ENCODE measurements at places on chromosomes 5 and 9.

DNA sequence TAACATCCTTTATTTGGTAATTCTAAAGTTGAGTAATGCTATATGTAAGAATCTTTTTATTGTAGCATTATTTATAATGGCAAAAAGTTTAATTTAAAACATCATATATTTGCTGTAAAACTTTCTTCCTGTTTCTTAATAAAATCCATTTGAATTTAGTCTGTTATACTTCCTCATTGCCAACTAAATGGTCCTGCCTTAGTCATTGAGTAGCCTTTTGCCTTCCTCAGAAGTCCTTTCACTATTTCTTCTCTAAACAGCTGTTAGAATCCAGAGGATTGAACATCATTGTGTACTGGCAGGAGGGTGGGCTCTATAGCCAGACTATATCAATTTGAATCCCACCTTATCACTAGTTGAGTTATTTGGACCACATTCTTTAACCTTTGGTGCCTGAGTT lies 11.0 kb downstream of the SLC44A1 start:
- no peak for DNase-seq

GRCh38 chr5:102772273-102772672 lies 17.2 kb downstream of the PAM start:
- DNase-seq = no peak

DNA sequence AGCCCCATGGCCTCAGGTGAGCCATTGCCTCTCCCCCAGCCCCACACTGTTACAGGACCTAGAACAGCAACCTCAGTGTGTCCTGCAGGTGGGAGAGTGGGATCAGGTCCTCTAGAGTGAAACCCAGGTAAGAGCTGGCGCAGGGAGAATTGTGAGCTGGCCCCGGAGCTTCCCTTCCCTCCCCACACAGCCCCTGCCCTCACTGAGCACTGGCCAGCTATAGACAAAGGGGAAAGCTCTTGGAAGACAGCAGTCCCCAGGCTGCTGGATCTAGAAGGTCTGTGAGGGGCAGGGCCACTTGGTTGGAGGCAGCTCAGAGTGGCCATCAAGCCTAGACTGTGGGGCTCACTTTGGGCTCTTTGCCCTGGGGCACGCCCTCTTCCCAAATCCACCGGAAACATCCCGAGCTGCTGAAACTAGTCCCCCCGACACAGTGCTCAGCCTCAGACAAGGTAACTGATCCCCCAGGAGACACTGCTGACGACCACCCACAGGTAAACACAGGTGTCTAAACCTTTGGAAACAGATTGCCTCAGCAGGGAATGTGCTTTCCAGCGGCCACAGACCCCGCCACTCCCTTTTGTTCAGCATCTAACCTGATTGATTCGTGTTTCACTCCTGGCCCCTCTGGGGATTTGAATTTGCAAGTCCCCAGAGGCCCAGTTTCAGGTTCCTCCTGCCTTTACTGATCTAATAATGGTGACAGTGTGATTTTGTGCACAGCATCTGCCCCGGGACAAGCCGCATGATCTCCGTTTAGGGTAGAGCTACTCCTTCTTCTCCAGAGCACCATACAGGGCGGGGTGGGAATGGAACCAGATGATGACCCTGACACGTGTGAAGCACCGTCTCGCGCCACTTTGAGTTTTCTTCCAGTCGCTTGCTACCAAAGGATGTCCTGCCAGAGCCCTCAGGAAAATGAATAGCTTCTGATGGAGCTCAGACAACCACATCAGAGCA lies 42.2 kb upstream of the ADAMTS2 start:
- DNase-seq = no peak

GRCh38 chr9:116360016-116360415 lies 206.4 kb downstream of the PAPPA start:
- DNase-seq = no peak

- peak; percentile 44 for DNase-seq
Measured at GRCh38 chr5:83608122-83608521, 112.5 kb downstream of the HAPLN1 start.

- no peak for DNase-seq
Measured at GRCh38 chr5:111720333-111720890, 36.6 kb downstream of the NREP start.

- DNase-seq = no peak
Measured at GRCh38 chr9:131840220-131840619, 100.3 kb upstream of the RAPGEF1 start.

- no peak for DNase-seq
Measured at GRCh38 chr9:137853392-137853995, 24.1 kb upstream of the CACNA1B start.

DNA sequence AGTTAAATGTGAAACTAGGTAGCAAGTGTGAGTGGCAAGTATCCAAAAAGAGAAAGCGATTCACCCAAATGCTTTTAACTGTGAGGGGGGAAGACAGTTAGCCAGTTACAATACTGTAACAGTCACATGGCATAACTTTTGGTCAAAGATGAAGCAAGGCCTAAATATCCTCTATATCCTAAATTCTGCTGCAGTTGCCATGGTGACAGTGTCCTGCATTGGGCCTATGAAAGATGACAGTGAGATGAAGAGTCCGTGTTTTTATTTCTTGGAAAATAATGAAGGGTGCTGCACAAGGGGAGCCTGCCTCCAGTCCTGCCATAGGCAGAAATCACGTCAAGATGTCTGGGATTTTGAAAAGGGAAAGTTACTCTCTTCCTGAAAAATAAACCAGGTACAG lies 534.6 kb downstream of the NTRK2 start:
- DNase-seq = no peak

GRCh38 chr5:8686707-8687106 lies 817.8 kb downstream of the MTRR start:
- no peak for DNase-seq

DNA sequence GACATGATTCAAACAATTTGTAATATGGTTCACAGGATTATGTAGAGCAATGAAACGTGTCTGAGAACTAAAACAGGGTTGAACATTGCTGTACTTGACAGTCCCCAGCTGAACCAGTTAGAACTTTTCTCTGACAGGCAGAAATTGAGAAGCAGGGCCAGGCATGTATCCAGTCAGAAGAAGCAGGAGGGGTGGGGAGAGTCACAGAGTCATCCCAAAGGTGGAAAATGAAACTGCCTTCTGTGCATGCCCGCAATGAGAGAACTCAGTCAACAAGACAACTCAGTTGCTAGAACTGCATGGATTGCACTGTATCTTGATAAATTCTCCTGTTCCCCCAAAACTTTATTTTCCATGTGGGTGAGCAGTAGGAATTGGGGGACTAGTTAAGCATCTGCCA lies 72.9 kb upstream of the PRLR start:
- DNase-seq = no peak

GRCh38 chr5:133478199-133478985 lies 133.9 kb downstream of the FSTL4 start:
- no peak for DNase-seq

DNA sequence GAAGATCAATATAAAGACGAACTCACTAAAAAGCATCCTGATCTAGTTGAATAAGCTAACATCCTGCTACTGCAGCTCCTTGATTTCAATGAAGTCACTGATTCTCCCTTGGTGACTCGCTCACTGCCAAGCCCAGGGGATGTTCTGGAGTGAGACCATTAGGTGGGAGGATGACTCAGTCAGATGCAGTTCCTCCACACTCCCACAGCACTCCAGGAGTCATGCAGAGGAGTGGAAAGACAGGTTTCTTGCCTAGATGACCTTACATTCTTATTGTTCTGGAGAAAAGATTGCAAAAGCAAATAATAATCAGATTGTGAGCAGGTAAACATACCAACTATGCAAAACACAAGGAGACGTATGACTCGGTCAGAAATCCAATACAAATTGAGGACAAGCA lies 15.3 kb downstream of the GCNT4 start:
- peak; percentile 48 for DNase-seq

- DNase-seq = no peak
Measured at GRCh38 chr5:45796959-45797553, 100.9 kb upstream of the HCN1 start.

DNA sequence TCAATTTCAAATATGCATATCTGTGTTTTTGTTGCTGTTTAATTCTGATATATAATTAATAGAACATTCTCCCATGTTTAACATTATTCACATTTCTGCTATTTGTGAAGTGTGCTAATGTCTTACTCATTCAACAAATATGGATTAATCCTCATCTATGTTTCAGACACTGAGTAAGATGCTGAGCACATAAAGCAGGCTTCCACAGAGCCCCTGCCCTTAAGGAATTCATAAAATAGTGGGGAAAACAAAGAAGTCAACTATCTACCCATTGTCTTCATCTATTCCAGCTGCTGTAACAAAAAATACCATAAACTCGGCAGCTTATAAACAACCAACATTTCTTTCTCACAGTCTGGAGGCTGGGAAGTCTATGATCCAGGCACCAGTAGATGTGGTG lies 333.3 kb downstream of the SEMA5A start:
- no peak for DNase-seq

- no peak for DNase-seq
Measured at GRCh38 chr9:133003671-133004090, 25.2 kb downstream of the GFI1B start.

DNA sequence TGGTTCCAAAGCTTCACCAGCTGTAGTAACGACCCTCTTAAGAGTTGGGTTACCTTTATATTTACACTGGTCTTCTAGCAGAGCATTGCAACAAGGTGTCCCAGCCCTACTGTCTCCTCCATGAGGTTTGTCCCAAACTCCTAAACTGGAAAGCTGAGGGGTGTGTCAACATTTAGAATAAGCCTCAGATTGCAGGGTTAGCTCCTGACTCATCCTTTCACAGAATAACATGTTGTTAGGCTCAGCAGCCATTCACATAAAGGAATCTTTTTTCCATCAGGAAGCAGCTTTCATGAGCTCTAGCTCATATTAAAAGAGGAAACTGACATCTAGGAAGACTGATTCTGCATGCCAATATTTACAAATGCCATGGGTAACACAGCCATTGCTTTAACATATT lies 238.7 kb downstream of the EFNA5 start:
- peak; percentile 69 for DNase-seq

DNA sequence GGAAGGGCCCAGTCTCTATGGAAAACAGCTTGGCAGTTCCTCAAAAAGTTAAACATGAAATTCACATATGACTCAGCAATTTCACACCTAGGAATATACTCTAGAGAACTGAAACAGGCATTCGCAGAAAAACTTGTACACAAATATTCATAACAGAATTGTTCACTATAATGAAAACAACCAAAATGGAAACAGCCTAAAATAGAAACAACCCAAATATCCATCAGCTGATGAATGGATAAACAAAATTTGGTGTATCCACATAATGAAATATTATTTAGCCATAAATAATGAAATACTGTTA lies 4.8 kb upstream of the GPR150 start:
- DNase-seq = no peak

GRCh38 chr9:97623946-97624345 lies 9.2 kb downstream of the TSTD2 start:
- DNase-seq = no peak

DNA sequence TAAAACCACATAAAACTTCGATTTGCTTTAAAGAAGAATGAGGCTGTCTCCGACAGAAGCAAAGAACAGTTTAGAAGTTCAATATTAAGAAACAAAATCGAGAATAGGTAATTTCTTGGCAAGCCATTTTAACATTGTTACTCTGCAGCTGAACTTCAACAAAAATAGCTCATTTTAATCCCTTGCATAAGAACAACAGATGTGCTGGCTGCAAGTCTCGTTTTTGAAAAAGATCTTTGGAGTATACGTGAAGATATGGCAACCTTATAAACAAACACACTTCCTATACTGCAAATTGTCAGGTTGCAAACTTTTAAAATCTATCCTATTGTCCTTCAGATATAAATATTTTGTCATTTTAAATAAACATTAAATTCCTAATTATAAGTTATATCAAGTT lies 71.5 kb downstream of the FBN2 start:
- no peak for DNase-seq

- DNase-seq = peak; percentile 2
Measured at GRCh38 chr5:83321483-83322055, 150.0 kb upstream of the VCAN start.

DNA sequence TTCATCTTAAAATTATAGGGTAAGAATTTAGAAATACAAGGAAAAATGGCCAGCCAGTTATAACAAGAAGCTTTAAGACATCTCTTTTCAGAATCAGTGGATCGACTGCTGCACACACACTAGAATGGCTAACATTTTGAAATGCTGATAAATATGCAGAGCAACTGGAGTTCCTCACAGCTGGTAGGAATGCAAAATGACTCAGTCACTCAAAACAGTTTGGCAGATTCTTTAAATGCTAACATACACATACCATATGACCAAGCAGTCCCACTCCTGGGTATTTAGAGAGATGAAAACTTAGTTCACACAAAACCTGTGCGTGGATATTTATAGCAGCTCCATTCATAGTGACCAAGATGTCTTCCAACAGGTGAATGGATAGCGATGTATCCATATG lies 23.2 kb upstream of the PSAT1 start:
- no peak for DNase-seq

DNA sequence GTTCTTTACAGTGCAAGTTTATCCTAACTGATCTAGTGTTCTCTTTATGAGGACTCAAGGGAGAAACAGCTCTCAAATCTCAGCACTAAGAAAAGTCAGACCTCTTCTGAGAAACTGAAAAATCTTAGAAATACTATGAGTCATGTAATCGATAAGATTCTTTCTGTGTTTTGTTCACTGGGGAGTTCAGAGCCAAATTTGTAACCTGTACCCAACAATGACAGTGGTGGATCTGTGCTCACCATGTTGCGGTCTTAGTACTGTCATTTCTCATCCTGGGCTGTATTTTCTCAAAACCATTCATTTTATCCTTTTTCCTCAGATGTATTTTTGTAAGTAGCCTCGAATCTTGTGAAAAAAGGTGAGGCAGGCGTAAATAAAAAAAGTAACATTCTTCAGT lies 146.4 kb downstream of the ACER2 start:
- DNase-seq = no peak

GRCh38 chr9:12584656-12585522 lies 108.3 kb upstream of the TYRP1 start:
- DNase-seq = no peak

- no peak for DNase-seq
Measured at GRCh38 chr5:73032635-73033034, 76.8 kb downstream of the FCHO2 start.

DNA sequence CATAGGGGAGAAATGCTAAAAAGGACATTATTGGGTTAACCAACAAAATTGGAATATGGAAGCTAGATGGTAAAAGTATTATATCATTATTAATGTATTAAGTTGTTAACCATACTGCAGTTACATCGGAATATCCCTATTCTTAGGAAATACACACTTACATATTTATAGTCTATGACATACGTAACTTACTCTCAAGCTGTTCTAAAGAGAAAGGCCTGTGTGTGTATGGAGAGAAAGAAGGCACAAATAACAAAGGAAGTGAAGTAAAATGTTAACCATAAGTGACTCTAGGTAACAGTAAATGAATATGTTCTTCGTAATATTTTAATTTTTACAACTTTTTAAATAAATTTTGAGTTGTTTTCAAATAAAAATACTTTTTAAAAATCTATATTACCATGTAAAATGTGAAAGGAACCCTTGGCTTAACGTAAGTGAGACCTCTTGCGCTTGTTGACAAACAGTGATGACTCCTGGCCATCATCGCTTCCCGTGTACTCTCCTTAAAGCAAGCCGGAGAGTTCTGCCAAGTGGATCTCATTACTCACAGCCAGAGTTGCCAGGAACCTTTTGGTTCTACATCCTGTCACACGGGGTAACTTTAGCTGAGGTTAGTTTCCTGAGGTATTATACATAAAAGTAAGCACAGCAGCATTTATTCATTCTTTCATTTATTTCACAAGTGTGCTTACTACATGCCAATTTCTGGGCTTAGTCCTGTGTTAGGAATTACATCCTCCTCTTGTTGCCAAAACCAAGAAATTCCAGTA lies 165.4 kb downstream of the EPB41L4A start:
- DNase-seq = peak; percentile 4

- peak; percentile 8 for DNase-seq
Measured at GRCh38 chr9:82202808-82203207, 214.2 kb downstream of the SPATA31D1 start.
